ENCODE measurements at places on chromosomes 7 and 10.

GRCh38 chr10:75766106-75766505, 334.7 kb downstream of the LRMDA start:
- DNase-seq = no peak

DNA sequence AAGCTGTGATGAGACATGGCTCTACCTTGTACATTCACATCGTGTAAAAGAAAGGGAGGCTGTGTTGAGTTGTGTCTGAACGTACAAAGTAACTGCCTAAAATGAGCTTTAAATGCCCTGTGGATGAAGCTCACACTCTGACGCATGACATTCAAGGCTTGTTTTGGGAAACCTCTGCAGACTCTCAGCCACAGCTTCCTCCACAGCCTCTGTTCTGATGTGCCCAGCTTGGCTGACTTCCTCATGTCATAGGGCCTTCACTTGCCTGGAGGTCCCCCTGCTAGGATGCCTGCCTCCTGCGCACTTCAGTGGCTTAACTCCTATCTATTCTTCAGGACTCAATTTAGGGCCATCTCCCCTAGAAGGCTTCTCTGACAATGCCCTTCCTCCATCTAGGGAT, 230.0 kb upstream of the HABP2 start:
- DNase-seq = no peak

- DNase-seq = no peak
Observed at GRCh38 chr10:13961097-13961496, 369.6 kb downstream of the FRMD4A start.

DNA sequence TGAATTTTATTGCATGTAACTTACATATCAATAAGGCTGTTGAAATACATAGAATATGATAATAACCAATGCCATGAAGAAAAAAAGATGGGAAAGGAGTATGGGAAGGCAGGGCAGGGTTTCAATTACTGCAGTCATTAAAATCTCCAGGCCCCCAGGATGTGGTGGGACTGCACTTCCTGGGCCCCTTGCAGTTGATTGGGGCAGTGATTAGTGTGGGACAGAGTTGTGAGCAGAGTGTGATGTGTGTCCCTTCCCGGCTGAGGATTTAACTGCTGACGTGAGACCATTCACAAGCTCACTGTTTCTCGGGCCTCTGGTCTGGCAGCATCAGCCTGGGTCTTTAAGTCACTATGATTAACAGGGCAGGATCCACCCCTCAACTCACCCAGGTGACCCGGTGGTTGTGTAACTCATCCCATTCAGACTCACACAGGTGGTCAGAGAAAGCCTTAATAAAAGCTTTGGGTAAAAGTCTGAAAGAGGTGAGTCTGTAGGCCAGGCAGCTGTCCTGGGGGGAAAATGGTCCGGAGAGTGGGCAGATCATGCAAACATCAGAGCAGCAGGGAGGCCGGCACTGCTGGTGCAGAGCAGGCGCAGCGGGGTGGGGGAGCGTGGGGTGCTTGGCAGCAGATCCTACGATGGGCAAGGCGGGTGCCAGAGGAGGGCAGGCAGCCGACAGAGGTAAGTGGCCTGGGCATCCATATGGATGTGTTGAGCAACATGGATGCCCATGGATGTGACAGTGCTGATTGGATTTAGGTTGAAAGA, 36.3 kb upstream of the WDFY4 start:
- no peak for DNase-seq

- DNase-seq = no peak
Observed at GRCh38 chr7:69791739-69792138, 193.5 kb downstream of the AUTS2 start.

GRCh38 chr10:66321723-66322665, 603.8 kb upstream of the LRRTM3 start:
- DNase-seq = no peak

- no peak for DNase-seq
Observed at GRCh38 chr10:24513155-24513554, 210.5 kb downstream of the ARHGAP21 start.

- no peak for DNase-seq
Observed at GRCh38 chr10:132762267-132762666, 23.7 kb downstream of the NKX6-2 start.

DNA sequence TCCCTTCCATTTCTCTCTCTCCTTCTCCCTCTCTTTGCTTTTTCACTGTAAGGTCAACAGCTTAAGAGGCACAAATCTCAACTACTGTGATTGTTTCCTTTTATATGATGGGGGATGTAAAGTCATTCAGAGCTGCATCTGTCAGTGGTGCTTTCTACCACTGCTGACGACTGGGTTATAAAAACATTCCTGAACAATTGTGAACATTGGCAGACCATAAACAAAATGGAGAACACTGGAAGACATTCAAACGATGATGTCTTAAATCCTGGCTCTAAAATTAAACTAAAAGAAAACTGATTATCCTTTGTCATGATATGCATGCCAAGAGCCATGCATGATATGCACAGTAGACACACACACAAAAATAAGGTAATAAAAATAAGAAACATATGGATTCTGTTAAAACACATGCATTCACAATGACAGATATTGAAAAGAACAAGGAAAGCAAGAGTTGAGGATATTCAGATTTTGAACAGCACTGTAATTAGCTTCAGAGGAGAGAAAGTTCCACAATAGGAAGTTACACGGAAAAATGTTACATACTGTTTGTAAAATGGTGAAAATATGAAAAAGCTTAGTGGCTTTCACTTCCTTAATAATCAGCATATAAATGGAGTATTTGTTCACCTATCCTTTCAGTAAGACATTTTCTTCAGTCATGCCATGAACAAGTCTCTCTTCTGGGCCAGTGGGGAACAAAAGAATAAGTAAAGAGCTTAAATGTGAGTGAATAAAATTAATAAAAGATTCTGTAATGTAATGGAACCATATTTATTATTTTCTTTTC, 89.2 kb downstream of the RNLS start:
- DNase-seq = no peak

DNA sequence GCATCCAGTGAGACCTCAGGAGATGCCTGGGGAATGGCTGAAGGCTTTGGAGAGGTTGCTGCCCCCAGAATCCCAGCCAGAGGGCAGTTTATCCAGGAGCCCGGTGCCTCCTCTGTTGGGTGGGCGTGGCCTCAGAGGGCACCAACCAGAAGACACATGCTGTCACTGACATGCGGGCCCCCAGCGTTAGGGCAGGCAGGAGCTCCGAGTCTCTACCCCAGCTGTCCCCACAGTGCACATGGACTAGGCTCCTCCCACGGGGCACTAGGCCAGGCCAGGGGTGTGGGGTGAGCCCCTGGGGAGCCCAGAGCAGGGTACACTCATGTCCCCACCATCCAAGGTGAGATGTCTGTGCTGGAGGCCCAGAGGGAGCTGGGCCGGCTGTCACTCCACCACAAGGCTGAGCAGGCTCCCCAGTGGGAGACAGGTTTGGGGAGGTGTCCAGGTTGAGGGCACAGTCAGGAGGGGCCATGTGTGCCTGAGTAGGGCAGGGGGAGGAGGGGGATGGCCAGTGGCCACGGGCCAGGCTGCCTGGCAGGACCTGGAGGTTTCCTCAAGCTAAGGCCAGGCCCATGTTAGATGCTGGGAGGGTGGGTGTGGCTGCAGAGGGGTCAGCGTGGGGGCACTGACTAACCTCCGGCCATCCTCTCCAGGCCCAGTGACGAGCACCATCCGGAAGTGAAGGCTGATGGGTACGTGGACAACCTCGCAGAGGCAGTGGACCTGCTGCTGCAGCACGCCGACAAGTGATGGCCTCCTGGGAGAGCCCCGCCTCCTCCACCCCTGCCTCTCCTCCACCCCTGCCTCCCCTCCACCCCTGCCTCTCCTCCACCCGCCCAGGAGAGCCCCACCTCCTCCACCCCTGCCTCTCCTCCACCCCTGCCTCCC, 131.3 kb downstream of the FAM53B start:
- no peak for DNase-seq

- DNase-seq = no peak
Observed at GRCh38 chr10:29603223-29603896, 31.4 kb downstream of the SVIL start.

DNA sequence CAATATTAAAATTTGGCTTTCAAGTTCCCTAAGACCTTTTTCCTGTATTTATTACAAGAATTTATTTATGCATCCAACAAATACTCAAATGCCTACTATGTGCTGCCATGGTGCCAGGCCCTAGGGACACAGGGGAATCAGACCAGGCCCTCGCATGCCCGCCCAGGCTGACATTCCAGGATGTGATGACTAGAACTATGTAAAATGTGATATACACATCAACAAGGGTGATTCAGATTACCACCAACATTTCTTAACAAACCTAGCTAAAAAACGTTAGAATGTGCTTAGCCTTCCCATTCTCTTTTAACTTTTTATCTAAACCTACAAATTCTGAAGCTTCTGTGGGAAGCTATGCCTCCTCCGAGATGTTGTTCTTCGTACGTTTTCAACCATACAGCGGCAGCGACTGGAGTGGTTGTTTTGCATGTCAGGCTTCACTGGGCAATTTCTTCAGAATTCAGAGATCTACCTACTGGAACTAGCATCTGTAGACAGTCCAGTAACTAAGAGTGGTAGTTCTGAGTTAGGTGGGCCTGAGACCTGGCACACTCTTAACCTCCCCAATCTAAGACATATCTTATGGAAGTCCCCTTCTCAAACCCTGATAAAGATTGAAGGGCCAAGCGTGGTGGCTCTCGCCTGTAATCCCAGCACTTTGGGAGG, 22.1 kb downstream of the GNA12 start:
- DNase-seq = no peak

- DNase-seq = no peak
Observed at GRCh38 chr7:114784746-114785145, 137.1 kb upstream of the MDFIC start.

All from NCI-H1048 (cell line).